Activated B cell treated with CpG ODN at 0.5 μM for 24 hours (primary cell): ENCODE measurements at places on chromosomes 5 and 9.

GRCh38 chr9:91882627-91883026 lies 67.4 kb downstream of the ROR2 start:
- no peaks in the 10 kb centered on the region for H3K4me1 ChIP-seq
- H3K36me3 ChIP-seq: no peaks in the 10 kb centered on the region

DNA sequence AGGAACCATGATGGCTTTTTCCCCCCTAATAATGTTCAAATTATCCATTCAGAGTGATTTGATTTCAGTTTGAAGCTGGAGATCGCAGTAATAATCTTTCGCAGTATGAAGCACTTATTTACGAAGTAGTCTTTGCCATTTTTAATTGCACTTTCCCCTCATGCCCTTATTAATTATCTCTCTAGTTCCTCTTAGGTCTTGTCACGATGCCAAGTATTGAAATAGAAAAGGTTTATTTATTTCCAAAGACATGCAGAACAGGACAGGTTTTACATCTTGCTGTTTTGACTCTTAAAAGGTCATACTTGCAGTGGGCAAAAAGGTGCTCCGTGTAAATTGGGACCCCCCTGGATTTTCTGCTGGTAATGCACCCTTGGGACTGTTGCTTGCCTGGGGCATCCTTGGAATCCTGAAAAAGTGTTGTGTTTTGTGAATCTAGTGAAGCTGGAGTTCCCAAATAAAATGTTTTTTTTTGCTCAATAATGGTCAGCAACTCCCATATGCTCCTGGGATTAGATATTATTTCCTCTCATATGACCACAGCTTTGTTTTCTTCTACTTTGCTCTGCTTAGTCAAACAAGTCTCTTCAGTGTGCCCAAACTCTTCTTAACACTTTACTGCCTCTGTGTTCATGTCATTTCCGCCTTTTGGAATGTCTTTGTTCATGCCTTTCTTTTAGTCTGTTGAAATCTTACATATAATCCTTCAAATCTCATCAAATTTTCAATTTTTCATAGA lies 278.3 kb downstream of the TMEM38B start:
- no peak overlapping the region for H3K27ac ChIP-seq
- no peak for DNase-seq
- H3K4me3 ChIP-seq: no peak overlapping the region
- H3K4me1 ChIP-seq: peaks cover 2% of the 10 kb centered on the region
- H3K27me3 ChIP-seq: no peaks in the 10 kb centered on the region
- no peaks in the 10 kb centered on the region for H3K36me3 ChIP-seq

DNA sequence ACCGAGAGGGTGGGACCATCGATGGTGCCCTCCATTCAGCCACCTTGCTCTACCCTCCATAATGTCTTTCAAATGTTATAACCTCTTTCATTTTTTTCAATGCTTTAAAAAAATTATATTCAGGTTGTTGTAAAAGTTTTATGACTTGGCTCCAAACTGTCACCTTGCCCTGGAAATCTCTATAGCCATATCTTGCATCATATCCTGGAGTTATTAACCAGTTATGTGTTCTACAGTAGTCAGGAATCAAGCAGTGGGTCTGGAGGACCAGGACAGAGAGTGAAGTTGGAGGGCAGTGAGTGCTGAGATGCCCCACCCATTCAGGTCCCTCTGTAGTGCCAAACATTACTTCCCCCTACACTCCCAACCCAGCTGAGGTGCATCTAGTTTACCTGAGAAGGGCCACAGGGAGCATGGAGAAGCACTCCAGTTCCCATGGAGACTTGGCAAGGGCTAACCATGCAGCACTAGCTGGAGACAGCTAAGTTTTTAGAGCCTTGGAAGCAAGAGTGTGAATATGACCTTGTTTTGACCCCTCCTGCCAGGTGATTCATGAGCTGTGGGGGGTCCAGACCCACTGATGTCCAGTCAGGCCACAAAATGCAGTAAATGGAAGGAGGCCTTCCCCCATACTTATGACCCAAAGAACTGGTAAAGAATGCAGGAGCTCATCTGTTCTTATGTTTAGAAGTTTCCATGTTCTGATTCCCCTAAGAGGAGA lies 5.5 kb downstream of the IFNA8 start:
- no peak for DNase-seq
- no peak overlapping the region for H3K27ac ChIP-seq
- peaks cover 37% of the 10 kb centered on the region for H3K27me3 ChIP-seq
- H3K4me1 ChIP-seq: peaks cover 31% of the 10 kb centered on the region

- H3K27me3 ChIP-seq: no peaks in the 10 kb centered on the region
- no peak for DNase-seq
- H3K27ac ChIP-seq: no peak overlapping the region
- H3K4me1 ChIP-seq: no peaks in the 10 kb centered on the region
These were observed 746.7 kb upstream of the C9orf72 start for GRCh38 chr9:28319981-28320380.

DNA sequence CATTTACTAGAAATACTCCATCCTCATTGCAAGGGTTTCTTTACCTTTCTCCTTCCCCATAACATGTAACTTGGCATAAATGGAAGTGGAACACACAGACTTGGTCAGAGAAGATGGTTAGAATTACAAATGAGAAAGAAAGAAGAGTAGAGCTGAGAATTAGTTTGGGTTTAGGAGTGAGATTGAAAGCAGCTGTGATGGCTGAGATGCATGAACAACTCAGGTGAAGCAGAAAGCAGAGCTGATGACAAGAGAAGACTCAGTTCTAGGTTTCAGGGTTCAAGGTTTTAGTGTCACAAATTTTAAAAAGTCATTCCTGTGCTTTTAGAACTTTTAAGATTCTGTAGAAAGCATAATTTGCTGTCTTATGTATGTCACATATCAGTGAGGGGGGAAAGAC lies 54.0 kb downstream of the TMEM161B start:
- no peaks in the 10 kb centered on the region for H3K4me1 ChIP-seq
- DNase-seq: no peak
- H3K27me3 ChIP-seq: no peaks in the 10 kb centered on the region
- peaks cover 72% of the 10 kb centered on the region for H3K36me3 ChIP-seq
- H3K27ac ChIP-seq: no peak overlapping the region

DNA sequence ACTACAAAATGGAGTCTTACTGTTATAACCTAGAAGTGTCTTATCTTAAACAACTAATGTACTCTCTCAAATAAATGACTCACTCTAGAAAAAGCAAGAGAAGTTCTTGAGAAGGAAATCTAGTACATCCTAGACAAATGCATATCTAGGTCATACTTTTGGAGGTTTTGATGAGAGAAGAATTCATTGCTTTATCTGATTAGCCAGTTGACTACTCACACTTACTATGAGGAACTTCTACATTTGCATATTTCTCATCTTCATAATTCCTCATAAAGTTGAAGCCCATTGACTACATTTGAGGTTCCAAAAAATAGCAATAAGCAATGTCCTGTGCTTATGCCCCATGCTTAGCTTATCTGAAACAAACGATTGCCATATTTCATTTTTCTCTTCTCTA lies 2.8 kb downstream of the JAKMIP2 start:
- no peaks in the 10 kb centered on the region for H3K27me3 ChIP-seq
- no peak for DNase-seq

GRCh38 chr5:122112733-122113558 lies 16.4 kb upstream of the ZNF474 start:
- no peak overlapping the region for H3K27ac ChIP-seq
- H3K27me3 ChIP-seq: peaks cover 3% of the 10 kb centered on the region
- H3K36me3 ChIP-seq: no peaks in the 10 kb centered on the region
- DNase-seq: no peak
- no peak overlapping the region for H3K4me3 ChIP-seq

DNA sequence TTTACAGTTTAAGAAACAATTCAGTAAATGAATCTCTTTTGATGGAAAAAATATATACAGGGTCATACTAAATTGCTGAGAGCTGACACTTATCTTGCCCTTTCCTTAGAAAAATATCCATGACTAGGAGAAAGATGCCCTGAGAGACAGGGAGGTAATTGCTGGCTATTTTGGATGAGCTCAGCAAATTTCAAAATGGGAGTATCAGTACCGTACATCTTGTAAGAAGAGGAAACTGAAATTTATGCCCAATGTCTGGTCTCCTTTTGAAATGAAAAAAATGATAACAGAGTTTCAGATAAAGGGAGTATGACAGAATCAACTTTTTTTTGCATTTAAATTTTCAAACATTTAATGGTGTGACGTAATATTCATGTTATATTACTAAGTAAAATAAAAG lies 415.8 kb upstream of the CDH10 start:
- no peak overlapping the region for H3K27ac ChIP-seq
- no peaks in the 10 kb centered on the region for H3K27me3 ChIP-seq
- H3K4me3 ChIP-seq: no peak overlapping the region
- H3K4me1 ChIP-seq: no peaks in the 10 kb centered on the region
- no peaks in the 10 kb centered on the region for H3K36me3 ChIP-seq

- DNase-seq: no peak
- H3K27ac ChIP-seq: peak overlapping the region; percentile 81
- H3K27me3 ChIP-seq: no peaks in the 10 kb centered on the region
- peaks cover 63% of the 10 kb centered on the region for H3K4me1 ChIP-seq
These were observed 31.6 kb downstream of the LMNB1 start for GRCh38 chr5:126808521-126808988.

- peaks cover 85% of the 10 kb centered on the region for H3K4me1 ChIP-seq
- DNase-seq: no peak
- peak overlapping the region; percentile 75 for H3K4me3 ChIP-seq
- no peaks in the 10 kb centered on the region for H3K27me3 ChIP-seq
- H3K27ac ChIP-seq: peak overlapping the region; percentile 99
These were observed 34.9 kb downstream of the IRF1 start for GRCh38 chr5:132455614-132456115.

DNA sequence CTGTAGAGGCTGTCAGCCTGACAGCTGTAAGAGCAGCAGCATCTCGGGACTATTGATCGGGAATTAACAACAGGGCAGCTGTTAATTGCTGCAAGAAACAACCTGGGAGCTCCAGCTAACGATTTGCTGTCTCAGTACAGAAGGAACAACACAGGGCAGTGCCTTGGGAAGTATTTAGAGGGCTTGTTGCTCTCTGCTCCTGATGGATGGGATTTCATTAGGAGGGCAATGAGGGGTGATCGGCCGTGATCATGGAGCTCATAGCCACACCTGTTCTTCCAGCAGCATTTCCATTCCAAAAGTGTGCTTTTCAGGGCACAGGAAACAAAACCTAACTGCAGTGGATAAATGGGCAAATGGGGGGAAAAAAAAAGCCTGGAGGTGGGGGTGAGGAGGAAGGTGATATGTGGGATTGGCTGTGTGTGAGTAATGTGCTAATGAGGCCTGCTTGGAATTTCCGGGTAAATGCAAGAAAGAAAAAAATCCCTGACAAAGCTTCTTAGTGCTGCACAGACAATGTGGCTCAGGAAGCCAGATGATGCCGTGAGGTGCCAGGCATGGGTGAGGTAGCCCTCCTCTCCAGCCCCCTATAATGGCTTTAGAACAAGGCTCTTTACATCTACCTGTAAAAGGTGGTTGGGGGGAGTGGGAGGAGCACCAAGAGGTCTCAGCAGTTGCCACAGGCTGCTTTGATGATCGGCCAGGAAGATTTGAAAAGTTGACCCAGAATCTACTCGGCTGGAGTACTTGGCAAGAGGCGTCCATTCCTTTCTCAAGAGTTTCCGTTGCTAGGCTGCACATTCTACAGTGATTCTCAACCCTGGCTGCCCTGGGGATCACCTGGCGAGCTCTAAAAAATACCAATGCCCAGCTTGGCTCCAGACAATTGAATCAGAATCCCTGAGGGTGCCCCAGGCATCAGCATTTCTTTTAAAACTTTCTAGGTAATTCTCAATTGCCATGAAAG lies 139.5 kb upstream of the KLF9 start:
- H3K27ac ChIP-seq: no peak overlapping the region
- DNase-seq: no peak
- no peaks in the 10 kb centered on the region for H3K36me3 ChIP-seq
- peaks cover 11% of the 10 kb centered on the region for H3K4me1 ChIP-seq
- no peaks in the 10 kb centered on the region for H3K27me3 ChIP-seq
- no peak overlapping the region for H3K4me3 ChIP-seq

DNA sequence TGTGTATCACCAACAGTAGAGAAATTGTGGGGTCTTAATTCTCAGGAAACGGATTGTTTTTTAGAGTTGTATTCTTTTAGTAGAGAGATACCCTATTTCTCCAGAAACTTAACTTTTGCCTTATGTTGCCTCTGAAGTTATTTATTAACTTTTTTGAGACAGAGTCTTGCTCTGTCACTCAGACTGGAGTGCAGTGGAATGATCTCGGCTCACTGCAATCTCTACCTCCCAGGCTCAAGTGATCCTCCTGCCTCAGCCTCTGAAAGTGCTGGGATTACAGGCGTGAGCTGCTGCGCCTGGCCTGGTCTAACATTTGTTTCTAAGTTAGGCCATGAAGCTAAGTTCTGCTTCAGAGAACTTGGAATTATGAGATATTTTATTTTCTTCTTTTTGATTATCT lies 75.0 kb downstream of the CFAP95 start:
- no peaks in the 10 kb centered on the region for H3K36me3 ChIP-seq
- no peaks in the 10 kb centered on the region for H3K27me3 ChIP-seq
- H3K4me1 ChIP-seq: no peaks in the 10 kb centered on the region
- no peak overlapping the region for H3K27ac ChIP-seq
- H3K4me3 ChIP-seq: no peak overlapping the region

DNA sequence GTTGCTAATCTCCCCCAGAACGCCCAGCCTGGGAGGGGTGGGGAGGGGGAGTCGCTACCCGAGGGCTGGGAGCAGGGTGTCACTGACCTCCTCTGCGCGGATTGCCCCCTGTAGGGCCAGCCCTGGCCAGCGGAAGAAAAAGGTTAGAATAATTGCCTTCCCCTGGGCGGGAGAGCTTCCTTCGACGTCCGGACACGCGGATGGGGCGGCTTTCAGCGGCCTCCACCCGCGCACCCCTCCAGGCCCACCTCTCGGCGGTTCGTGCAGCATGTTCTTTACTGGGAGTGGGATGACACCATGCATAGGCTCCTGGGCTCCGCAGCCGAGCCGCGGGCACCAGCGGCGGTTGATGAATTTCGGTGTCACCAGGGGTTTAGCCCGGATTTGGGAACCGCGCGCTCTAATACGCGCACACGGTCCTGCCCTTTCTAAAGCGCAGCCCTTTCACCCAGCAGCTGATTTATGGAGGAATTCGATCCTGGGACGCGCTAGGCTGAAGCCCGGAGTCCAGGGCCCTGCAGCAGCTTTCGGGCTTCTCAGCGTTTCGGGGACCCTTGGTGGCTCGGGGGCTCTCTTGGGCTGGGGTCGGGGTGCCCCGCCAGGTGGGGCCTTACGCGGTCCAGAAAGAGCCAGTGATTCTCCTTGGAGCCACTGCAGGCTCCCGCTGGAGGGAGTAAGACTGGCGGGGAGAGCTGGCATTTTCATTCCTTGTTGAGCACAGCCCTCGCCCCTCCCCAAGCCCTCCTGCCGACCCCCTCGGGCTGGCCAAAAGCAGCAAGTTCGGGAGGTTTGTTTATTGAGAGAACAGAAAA lies 10.1 kb downstream of the LMX1B start:
- peaks cover 64% of the 10 kb centered on the region for H3K27me3 ChIP-seq
- no peak overlapping the region for H3K27ac ChIP-seq
- no peaks in the 10 kb centered on the region for H3K36me3 ChIP-seq
- DNase-seq: no peak

- no peaks in the 10 kb centered on the region for H3K36me3 ChIP-seq
- peaks cover 4% of the 10 kb centered on the region for H3K27me3 ChIP-seq
- no peaks in the 10 kb centered on the region for H3K4me1 ChIP-seq
- DNase-seq: no peak
- no peak overlapping the region for H3K27ac ChIP-seq
- H3K4me3 ChIP-seq: no peak overlapping the region
These were observed 70.6 kb downstream of the MAST4 start for GRCh38 chr5:66666778-66667177.
